Activated T-helper 1 cell treated with anti-CD3 and anti-CD28 coated beads, Interleukin-2, amount 50 U/mL, for 16 hours (primary cell): ENCODE measurements at places on chromosomes 2 and 18.

DNA sequence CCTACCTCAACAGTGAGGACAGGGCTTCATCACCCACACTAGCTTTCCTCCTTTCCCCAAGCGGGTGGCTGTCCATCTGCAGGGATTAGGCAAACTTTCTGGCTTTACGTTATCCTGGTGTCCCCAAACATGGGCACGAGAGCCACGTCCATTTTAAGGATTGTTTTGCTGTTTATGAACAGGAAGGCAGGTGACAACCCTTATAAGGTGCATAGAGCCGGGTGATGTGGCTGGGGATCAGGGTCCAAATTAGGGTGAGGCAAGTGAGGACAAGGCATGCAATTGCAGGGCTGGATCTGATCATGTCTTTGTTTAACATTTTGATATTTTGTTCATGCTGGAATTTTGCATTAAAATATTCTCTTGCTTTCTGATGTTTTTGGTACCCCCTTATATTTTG lies 27.6 kb upstream of the ITGA6 start:
- DNase-seq, result no peak

DNA sequence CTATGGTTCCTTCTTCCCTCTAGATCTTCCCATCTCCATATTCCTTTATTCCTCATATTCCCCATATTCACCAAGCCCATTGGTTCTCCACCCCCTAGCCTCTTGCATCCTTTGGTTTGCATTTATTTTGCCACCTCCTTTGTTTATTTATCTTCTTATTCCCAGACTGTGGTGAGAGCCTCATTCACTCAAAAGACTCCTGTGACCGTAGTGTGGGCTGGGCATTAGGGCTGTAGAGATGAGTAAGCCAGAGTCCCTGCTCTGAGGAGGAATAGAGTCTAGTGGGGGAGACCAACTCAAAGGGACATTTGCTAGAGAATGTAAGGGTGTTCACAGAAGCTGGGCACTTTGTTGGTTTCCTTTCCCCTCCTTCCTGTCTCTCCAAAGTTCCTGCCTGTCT lies 8.3 kb downstream of the ATG16L1 start:
- DNase-seq, result no peak

DNA sequence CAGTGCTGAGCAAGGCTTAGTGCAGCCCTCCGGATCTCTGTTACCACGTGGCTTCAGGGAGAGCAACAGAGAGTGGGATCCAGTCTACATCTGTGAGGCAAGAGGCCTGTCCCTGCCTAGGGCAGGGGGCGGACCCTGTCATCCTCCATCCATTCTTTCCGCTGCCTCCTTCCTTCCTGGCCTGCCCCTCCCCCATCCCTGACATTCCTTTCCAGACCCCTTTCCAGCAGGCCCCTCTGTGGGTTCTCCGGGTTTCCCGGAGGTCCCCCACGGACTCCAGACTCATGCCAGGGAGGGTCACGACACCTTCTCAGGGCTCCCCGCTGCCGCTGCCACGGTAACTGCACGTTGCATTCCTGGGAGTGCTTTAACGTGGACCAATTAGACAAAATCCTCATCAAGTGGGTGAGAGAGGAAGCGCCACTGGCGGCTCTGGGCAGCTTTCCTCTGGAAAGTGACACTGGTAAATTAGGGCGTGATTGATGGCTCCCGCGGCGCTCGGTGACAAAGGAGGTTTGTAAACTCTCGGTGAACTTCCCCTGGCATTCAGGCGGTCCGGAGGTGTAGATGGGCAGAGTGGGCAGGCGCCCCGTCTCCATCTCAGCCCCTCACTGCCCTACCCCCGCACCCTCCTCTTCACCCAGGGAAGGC lies 11.4 kb downstream of the ATOH8 start:
- no peak for DNase-seq

GRCh38 chr18:51137891-51138290 lies 59.6 kb downstream of the MEX3C start:
- DNase-seq, result no peak

GRCh38 chr2:84888401-84889276 lies 7.8 kb upstream of the TRABD2A start:
- DNase-seq, result no peak

DNA sequence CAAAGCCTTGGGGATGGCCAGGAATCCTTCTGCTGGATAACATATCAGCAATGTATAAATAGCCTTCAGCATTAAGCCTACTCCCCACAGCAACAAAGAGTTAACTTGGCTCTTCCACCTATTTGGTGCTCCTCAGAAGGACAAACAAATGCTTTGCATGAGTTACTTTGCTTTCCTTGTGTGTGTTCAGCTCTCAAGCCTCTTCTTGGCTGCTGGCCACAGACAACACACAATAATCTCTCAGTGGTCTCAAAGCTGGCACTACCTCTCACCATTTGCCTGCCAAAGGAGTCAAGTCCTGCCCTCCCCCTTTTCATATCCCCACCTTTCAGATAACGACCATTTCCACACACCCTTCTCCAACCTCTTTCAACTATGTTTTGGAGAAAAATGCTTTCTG lies 17.5 kb downstream of the FTCDNL1 start:
- no peak for DNase-seq

- DNase-seq, result no peak
Observed at GRCh38 chr2:179913809-179914208, 52.4 kb upstream of the ZNF385B start.

DNA sequence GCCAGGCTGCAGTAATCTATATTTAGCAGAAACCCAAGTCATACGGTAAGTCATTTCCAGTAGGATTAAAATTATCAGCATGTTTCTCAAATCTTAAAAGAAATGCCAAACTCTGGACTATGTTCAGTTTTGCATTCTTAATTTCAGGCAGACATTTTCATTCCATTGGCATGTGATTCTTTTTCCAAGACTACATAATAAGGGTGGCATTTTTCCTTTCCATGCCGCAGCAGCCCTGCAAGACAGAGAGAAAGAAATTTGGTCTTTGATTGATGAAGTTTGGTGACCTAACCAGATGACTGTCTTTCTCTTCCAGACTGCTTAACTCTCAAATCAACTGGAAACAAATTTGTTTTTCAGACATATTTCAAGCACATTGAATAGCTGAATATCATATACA lies 118.1 kb downstream of the FHOD3 start:
- no peak for DNase-seq

DNA sequence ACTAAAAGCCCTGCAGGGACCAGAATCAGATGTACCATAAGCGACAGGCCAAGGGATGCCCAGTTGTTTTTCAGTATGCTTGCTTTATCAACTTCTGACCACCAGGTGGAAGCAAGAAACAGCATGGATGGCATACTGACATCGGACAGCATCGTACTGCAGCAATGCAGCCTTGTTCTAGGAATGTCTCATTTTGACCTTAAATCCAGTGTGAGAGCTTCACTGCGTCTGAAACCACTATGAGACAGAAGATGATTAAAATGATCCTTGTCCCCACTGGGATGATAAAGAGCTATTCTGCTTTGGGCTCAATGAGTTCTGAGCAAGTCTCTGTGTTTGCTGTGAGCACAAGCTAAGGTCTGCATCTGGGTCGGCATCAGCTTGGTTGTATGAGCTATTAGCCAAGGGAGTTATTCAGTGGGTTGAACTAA lies 54.3 kb downstream of the CDK15 start:
- no peak for DNase-seq

- no peak for DNase-seq
Observed at GRCh38 chr18:47990981-47991380, 60.5 kb upstream of the SMAD2 start.
